ENCODE measurements at places on chromosomes 7 and 10. TPM values are rescaled to one million over a fixed set of nuclear protein-coding genes. Genes with fewer than 3 reads are reported as not detected.

The C7orf57 gene
- total RNA-seq: not detected

The NEURL1 gene
- 0.37 TPM for total RNA-seq

The MBL2 gene
- not detected for total RNA-seq

DNA sequence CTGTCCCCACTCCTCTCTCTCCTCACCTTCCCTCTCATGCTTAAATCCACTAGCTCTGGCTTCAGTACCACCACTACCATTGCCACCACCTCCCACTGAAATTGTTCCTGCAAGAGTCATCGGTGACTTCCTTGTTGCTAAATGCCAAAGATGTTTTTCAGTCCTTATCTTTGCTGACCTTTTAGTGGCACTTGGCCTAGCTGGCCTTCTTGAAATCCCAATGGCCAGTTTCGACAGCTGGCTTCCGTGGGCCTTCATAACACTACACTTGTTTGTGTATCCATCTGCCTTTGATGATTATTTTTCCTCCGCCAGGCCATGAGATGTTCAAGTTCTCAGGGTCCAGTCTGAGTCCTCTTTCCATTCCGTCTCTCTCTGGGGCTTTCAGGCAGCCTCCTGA lies 118.2 kb upstream of the NANOS1 start:
- no peak for DNase-seq

The CC2D2B gene
- total RNA-seq: 5.8 TPM

The CALCR gene
- total RNA-seq: 0.10 TPM

Data from posterior vena cava (tissue), 2 donors.